T-cell (primary cell): ENCODE measurements at places on chromosomes 3 and 15.

DNA sequence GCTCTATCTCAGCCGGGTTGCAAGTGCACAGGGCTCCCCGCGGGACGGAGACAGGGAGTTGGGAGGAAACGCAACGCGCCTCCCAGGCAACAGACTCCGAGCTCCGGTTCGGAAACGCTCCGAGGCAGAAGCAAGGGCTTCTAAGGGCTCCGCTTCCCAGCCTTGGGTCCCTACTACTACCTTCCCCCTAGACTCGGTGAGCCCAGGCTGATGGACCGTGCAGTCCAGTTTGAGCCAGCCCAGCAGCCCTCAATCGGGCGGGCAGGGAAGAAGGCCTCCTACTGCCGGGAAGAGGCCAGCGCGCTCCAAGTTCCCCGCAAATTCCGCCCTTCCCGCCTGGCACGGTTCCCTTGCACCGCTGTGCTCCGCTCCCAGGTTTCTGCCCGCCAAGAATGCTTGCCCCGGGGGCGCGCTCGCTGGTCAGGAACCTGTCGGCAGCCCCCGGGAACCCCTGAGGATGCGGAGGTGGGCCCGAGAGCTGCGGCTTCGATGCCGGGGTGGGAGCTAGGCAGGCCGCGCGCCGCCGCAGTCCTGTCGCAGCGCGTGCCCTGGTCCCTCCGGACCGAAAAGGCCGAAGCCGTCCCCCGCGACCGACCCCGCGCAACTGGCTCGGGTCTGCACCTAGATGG is 728 bp downstream of the TRANK1 start:
- DNase-seq, result peak; percentile 14

DNA sequence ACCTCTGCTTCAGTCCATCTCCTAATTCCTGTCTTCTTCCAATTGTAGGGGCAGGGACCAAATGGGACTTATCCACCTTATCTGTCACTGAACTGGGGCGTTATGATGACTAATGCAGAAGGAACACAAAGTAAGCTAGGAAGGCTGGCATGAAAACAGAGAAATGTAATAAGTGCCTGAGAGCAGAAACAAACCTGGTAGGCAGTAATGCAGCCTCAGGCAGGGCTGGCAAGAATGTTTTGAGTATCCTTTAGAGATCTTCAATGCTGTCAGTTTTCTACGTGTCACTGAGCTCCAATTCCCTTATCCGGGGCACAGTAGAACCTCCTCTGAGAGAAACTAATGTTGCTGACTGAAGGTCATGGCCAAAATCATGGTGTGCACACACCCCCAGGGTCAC is 246.2 kb upstream of the TBL1XR1 start:
- no peak for DNase-seq

- no peak for DNase-seq
Observed at GRCh38 chr15:44193651-44194322, 1.3 kb downstream of the FRMD5 start.

GRCh38 chr3:179046497-179047353 is 24.9 kb downstream of the ZMAT3 start:
- DNase-seq, result no peak
